ENCODE measurements at places on chromosomes 12 and 14. TPM values are rescaled to one million over a fixed set of nuclear protein-coding genes. Genes with fewer than 3 reads are reported as not detected.
A peak's percentile ranks its signal among the peaks of the same experiment; 100 is the strongest.

The GNB3 gene
- 1.1 TPM for total RNA-seq

The MGP gene
- not detected for total RNA-seq

- H3K4me3 ChIP-seq = no peak overlapping the region
- H3K27me3 ChIP-seq = no peaks in the 10 kb centered on the region
- no peak overlapping the region for H3K27ac ChIP-seq
- DNase-seq = no peak
- H3K4me1 ChIP-seq = no peaks in the 10 kb centered on the region
These were observed 201.9 kb downstream of the DAD1 start for GRCh38 chr14:22386924-22387775.

The SOS2 gene
- total RNA-seq = 14.7 TPM

The CHPT1 gene
- total RNA-seq = 15.8 TPM

DNA sequence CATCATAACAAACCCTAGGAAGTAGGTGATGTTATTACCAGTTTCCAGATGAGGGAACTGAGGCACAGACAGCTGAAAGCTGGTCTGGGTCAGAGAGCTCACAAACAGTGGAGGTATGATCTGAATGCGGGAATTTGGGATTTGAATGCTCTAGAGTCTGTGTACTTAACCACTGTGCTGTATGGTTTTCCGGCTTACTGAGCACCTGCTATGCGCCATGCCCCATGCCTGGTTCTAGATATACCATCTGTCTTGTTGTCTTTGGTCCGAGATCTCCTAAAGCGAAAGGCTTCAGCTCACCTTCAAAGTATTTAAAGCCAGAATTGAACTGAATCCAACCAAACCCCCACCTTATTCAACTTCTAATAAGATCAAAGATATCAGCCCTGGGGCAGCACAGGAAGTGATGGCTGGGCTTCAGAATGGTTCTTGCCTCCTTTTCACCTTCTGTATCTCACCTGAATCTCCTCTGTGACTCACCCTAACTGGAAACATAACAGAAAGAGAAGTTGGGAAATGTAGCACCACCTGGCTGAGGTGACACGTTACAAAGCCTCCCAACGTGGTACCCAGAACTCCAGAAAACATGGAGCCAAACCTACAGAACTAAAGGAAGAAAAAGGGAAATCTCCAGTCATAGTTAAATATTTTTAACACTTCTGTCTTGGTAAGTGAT is 54.3 kb downstream of the PRMT8 start:
- peaks cover 11% of the 10 kb centered on the region for H3K27me3 ChIP-seq
- H3K4me3 ChIP-seq = no peak overlapping the region

DNA sequence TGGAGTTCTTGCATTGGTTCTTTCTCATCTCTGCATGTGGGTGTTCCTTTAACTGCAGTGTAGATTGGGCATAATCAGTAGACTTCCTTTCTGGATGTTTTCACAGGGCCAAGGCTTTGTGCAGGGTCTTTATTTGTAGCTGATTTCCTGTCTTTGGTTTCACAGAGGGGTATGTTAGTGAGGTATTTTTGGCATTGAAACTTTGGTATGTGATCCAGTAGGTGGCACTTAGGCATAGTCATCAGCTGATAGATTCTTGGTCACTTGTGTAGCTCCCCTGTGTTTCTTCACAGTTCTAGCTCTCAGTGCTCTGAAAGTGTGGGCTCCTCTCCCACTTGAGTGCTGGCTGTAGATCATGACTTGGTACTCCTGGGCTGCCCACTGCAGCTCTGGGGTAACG is 52.7 kb upstream of the LMO3 start:
- DNase-seq = no peak
- H3K4me3 ChIP-seq = no peak overlapping the region
- H3K27me3 ChIP-seq = no peaks in the 10 kb centered on the region

The STAB2 gene
- not detected for total RNA-seq

The CCDC177 gene
- not detected for total RNA-seq

The PTGER2 gene
- 19.5 TPM for total RNA-seq

- no peaks in the 10 kb centered on the region for H3K27me3 ChIP-seq
- H3K4me3 ChIP-seq = peak overlapping the region; percentile 69
- peaks cover 70% of the 10 kb centered on the region for H3K4me1 ChIP-seq
- peak overlapping the region; percentile 99 for H3K27ac ChIP-seq
These were observed 3.5 kb upstream of the P2RX7 start for GRCh38 chr12:121128908-121129810.

The MIP gene
- not detected for total RNA-seq

GRCh38 chr12:110546339-110546738 is 36.8 kb downstream of the PPTC7 start:
- H3K4me1 ChIP-seq = peaks cover 52% of the 10 kb centered on the region
- peaks cover 43% of the 10 kb centered on the region for H3K36me3 ChIP-seq
- DNase-seq = no peak
- H3K27ac ChIP-seq = peak overlapping the region; percentile 1

DNA sequence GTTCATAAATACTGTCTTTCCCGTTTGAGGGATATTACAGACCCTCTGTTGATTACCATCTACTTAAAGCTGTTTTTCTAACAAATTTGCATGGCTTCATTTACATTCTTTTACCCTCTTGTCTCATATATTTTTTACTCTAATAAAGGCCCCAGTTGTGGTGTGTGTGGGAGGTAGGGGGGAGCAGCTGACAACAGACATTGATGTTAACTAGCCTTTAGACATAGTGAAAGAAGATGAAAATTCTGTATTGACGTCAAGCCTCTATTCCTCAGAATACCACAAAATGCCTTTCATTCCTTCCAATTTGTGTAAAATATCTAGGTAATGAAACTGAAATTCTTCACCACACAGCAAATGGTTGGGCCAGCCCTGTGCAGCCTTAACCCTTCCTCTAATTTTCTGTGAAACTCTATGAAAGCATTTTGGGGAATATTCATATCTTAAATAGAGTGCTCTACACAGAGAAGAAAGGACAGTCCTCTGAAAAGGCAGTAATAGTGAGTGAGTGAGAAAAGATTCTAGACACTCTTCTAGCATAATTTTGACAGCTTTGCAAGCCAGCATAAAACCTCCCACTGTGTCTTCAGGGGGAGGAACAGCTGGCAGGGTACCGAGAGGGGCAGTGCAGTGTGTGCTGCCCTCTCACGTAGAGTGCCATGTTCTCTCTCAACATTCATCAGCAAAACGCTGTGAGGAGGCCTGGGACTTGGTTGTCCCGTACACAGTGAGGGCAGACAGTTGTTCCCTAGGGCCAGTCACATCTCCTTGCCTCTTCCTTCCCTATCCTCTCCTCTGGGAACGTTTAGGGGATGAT is 20.1 kb upstream of the CERS5 start:
- H3K27ac ChIP-seq = peak overlapping the region; percentile 92
- peaks cover 24% of the 10 kb centered on the region for H3K36me3 ChIP-seq

GRCh38 chr12:80059102-80059501 is 40.2 kb upstream of the OTOGL start:
- H3K4me3 ChIP-seq = no peak overlapping the region
- no peaks in the 10 kb centered on the region for H3K36me3 ChIP-seq
- no peak overlapping the region for H3K27ac ChIP-seq
- H3K4me1 ChIP-seq = no peaks in the 10 kb centered on the region
- no peak for DNase-seq

The LBHD2 gene
- total RNA-seq = not detected

The MORN3 gene
- 1.1 TPM for total RNA-seq

The FOXJ2 gene
- total RNA-seq = 12.8 TPM

- peaks cover 5% of the 10 kb centered on the region for H3K4me1 ChIP-seq
- no peak overlapping the region for H3K4me3 ChIP-seq
- H3K36me3 ChIP-seq = no peaks in the 10 kb centered on the region
- H3K27me3 ChIP-seq = no peaks in the 10 kb centered on the region
- DNase-seq = no peak
These were observed 131.7 kb upstream of the ATP2B1 start for GRCh38 chr12:89840162-89840922.

DNA sequence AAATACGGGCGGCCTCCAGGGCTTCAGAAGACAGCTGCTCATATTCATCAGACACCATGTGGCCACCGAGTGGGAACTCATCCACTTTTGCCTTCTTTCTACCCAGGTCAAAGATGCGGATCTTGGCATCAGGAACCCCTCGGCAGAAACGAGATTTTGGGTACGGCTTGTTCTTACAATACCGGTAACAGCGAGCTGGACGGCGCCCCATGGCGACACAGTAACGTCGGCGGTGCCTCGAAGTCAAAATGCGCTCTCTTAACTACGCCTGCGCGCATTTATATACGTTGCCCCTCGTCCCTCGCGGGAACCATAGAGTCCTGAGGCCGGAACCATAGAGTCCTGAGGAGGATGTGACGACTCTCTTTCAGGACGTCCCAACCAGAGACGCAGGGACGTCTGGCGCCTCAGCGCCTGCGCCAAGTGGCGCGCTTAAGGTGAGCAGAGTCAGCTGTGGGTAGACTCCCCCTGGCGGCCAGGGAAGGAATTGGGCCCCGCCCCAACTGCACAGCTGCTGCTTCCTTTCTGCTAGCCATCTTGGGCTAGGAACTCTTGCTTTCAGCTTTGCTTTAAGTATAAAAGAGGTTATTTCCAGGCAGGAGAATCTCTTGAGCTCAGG is at the start of gene RPL10L:
Gene RPL10L (minus strand): TSS at position 256 of the 619 bp plus-strand sequence. CDS start 45 bp downstream, at position 211.
- no peaks in the 10 kb centered on the region for H3K27me3 ChIP-seq
- peak; percentile 4 for DNase-seq
- no peaks in the 10 kb centered on the region for H3K4me1 ChIP-seq
- no peak within 1 kb of the TSS for H3K27ac ChIP-seq
- no peak within 1 kb of the TSS for H3K4me3 ChIP-seq

- no peaks in the 10 kb centered on the region for H3K4me1 ChIP-seq
- H3K27me3 ChIP-seq = peaks cover 3% of the 10 kb centered on the region
- no peak for DNase-seq
- H3K27ac ChIP-seq = no peak overlapping the region
- H3K4me3 ChIP-seq = no peak overlapping the region
These were observed 21.4 kb downstream of the LGR5 start for GRCh38 chr12:71460850-71461609.

The HOXC12 gene
- not detected for total RNA-seq

The TAS2R19 gene
- total RNA-seq = 1.5 TPM

The TUNAR gene
- total RNA-seq = not detected

DNA sequence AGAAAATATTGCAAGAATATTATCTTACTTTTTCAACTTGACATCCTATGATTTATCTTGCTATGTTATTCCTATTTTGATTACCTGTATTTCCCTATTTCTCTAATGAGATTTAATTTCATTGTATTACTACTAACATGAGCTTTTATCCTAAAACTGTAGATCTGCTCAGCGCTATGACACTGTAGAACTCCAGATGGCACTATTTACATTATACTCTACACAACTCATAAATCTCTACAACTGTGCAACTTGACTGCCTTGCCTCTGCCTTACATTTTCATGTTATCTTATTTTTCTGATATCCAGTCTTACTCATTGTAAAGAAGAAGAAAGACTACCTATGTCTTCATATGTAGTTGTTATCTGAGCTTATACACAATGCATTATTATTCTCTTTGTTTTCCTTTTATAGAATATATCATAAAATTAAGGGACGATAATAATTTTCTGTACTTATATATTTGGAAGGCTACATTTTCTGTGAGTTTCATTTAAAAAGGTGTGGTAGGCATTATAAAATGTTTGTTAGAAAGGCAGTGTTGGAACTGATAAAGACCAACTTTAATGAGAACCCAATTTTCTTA is 24.1 kb downstream of the NUP37 start:
- peaks cover 1% of the 10 kb centered on the region for H3K4me1 ChIP-seq
- DNase-seq = no peak
- no peaks in the 10 kb centered on the region for H3K27me3 ChIP-seq
- peaks cover 29% of the 10 kb centered on the region for H3K36me3 ChIP-seq
- no peak overlapping the region for H3K27ac ChIP-seq
- no peak overlapping the region for H3K4me3 ChIP-seq

DNA sequence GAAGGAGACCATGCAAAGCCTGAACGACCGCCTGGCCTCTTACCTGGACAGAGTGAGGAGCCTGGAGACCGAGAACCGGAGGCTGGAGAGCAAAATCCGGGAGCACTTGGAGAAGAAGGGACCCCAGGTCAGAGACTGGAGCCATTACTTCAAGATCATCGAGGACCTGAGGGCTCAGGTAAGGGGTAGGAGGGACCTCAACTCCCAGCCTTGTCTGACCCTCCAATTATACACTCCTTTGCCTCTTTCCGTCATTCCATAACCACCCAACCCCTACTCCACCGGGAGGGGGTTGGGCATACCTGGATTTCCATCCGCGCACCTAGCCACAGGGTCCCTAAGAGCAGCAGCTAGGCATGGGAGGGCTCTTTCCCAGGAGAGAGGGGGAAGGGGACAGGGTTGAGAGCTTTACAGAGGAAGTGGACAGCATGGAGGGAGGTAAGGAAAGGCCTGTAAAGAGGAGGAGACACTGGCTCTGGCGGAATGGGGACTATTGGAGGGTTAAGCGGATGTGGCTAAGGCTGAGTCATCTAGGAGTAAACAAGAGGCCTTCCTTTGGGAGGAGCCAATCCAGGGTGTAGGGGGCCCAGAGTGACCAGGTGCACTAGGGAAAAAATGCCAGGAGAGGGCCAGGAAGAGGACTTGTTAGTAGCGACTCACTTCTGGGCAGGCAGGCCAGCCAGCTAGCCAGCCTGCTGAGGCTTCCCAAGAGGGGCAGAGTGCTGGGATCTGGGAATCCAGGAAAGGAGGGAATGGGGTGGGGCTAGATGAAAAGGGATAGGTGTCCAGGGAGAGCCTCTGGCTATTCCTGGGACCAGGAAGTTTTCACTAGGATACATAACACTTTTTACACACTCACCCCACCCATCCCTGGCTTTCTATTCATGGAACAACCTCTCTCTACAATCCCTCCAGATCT is 754 bp downstream of the KRT18 start:
- H3K4me1 ChIP-seq = no peaks in the 10 kb centered on the region
- no peaks in the 10 kb centered on the region for H3K36me3 ChIP-seq
- no peak overlapping the region for H3K27ac ChIP-seq
- peaks cover 2% of the 10 kb centered on the region for H3K27me3 ChIP-seq
- H3K4me3 ChIP-seq = peak overlapping the region; percentile 57
- no peak for DNase-seq

The IGFBP6 gene
- total RNA-seq = 2.3 TPM

DNA sequence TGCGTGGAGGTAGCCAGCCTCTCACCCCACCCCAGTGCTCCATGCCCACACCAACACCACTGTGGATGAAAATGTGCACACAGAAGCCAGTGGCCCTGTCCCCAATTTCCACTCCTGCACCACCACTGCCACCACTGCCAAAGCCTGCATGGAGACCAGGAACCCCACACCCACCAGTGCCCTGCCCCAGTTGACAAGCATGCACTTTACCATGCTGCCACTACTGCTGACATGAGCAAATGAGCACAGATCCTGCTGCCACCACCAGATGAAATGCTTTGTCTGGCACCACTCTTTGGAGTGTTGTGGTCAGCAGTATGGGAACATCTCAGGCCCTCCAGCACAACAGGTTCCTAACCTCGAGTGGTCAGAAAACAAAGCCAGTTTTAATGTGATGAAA is 104.1 kb downstream of the ATXN7L3B start:
- H3K4me1 ChIP-seq = no peaks in the 10 kb centered on the region
- H3K27ac ChIP-seq = no peak overlapping the region
- H3K4me3 ChIP-seq = no peak overlapping the region
- no peaks in the 10 kb centered on the region for H3K27me3 ChIP-seq
- no peak for DNase-seq

- no peaks in the 10 kb centered on the region for H3K4me1 ChIP-seq
- peaks cover 3% of the 10 kb centered on the region for H3K27me3 ChIP-seq
- no peak overlapping the region for H3K4me3 ChIP-seq
- no peaks in the 10 kb centered on the region for H3K36me3 ChIP-seq
These were observed 60.9 kb upstream of the RFLNA start for GRCh38 chr12:124233846-124234640.

- no peak overlapping the region for H3K27ac ChIP-seq
- no peaks in the 10 kb centered on the region for H3K36me3 ChIP-seq
- no peak for DNase-seq
- H3K4me3 ChIP-seq = no peak overlapping the region
- peaks cover 52% of the 10 kb centered on the region for H3K27me3 ChIP-seq
- H3K4me1 ChIP-seq = no peaks in the 10 kb centered on the region
These were observed 123.8 kb downstream of the AACS start for GRCh38 chr12:125189015-125189414.

Measured in activated CD8-positive, alpha-beta T cell treated with anti-CD3 and anti-CD28 coated beads for 36 hours (primary cell).